AG10803 (cell line): ENCODE measurements at places on chromosomes 6 and 20.

- no peak for DNase-seq
Observed at GRCh38 chr6:24099181-24099580, 26.8 kb upstream of the NRSN1 start.

DNA sequence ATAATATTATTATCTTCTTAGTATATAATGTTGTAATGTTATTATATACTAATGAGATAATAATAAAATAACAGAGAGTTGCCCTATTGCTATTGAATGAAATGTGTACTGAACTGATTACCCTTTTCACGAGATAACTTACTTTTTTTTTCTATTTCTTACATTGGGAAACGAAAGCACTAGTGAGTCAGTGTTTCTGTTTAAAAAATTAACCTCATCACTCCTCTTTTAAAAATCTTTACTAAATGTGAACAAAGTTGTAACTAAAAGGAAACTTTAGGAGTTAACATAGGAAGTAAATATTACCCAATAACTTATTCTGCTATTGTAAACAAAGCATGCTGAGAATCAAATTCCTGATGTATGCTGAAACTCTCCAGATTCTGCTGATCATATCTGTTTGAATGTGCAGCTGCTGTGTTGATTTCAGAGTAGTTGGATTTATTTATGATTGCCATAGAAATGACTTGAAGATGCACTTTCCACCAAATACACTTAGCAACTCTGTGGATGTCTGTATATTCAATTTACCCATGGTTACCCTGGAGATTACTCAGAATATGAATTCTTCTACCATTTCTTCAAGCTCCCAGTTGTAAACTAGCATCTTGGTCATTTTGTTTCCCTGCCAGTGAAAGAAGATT is 523.4 kb downstream of the TENT5A start:
- DNase-seq = peak; percentile 70

DNA sequence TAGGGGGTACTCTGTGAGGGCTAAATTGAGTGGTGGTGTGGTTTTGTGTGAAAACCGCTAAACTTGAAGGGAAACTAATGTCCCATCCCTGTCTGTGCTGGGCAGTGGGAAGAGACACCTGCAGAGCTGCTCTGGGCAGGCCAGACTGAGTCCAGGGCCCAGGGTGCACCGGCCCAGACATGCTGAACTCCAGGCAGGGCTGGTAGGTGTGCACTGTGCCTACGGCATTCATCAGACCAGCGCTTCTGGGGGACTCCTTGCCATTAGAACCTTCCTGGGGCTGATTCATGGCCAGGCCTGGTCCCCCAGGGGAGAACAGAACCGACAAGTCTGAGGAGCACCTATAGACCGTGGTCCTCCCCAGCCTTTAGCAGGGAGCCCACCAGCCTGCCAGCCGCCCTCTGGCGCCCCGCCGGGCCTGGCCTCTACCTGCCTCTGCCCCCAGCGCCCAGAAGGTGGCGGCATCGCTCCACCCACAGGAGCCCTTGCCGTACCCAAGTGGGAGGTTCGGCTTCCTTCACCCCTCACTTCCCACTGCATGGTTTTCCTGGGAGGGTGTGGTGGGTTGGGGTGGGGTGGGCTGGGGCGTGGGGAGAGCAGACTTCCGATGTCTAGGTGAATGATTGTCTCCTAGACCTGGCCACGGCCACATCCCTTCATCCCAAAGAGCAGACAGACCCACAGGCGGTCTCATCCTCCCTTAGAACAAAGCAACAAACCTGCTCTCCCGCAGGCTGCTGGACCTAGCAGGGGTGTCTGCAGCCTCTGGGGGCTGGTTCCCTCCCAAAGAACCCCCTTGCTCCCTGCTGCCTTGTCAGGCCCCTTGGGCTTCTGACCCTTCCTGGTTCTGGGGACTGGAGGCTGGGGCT is 15.5 kb downstream of the CCDC167 start:
- peak; percentile 21 for DNase-seq

DNA sequence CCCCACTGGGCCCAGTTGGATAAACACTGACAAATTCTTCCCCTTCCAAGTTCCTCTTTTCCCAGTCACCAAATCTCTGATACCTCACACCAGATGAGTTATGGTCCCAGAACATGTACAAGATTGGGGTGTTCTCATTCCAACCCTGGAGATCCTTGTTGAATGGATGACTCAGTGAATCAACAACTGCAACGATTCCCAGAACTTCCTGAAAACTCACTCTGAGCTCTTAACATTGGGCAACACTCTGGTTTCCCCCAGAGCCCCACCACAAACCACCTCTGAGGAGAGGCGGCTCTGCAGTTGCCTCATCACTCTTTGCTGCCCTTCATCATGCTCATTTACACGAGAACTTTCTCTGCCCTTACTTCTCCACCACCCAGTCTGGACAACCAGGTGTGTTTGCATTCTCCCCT is 115.2 kb downstream of the MRPL14 start:
- peak; percentile 99 for DNase-seq

- DNase-seq = no peak
Observed at GRCh38 chr20:57663241-57663640, 43.0 kb upstream of the ZBP1 start.
